ENCODE measurements at places on chromosomes 1 and 21. TPM values are rescaled to one million over a fixed set of nuclear protein-coding genes. Genes with fewer than 3 reads are reported as not detected.
A peak's percentile ranks its signal among the peaks of the same experiment; 100 is the strongest.

The RNU1-4 gene
- total RNA-seq, result 3,744 TPM

The SPATA46 gene
- total RNA-seq, result not detected

The EFNA4 gene
- total RNA-seq, result 5.3 TPM

The S100B gene
- total RNA-seq, result 1.5 TPM

The GSTM3 gene
- 3.2 TPM for total RNA-seq

DNA sequence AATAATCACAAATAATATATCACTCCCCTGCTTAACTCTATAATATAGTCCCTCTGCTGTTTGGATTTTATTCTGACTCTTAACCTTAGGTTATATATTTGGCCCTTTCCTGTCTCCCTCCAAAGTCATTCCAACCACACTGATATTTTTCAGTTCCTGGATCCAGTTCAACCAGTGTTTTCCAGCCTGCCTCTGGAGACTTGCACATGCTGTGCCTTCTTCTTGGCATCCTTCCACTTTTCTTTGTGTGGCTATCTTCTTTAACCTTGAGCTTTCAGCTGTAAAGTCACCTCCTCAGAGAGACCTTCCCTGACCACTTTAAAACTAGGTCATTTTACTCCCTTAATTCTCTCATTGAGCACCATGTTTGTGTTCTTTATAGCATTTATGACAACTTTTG is 19.4 kb downstream of the CERS2 start:
- no peak for DNase-seq

GRCh38 chr1:63912643-63913042 is 138.8 kb downstream of the ROR1 start:
- no peak for DNase-seq

GRCh38 chr1:201059871-201060555 is 36.5 kb upstream of the KIF21B start:
- no peak for DNase-seq

DNA sequence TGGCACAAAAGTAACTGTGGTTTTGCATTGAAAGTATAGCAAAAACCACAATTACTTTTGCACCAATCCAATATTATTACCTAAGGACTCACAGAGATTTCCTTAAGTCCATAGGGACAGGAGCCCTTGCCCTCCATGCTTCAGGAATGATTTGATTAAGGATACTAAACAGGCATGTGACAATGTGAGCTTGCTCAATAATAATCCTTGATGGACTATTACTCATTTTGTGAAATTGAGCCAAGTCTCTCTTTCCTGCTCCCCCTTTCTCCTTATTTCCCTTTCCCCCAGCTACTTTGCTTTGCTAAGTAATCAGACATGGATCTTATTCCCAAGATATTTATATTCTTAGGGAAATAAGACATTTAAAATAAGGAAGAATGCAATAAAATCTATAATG is 21.6 kb upstream of the RGL1 start:
- DNase-seq, result no peak

GRCh38 chr1:46444466-46444865 is 45.2 kb upstream of the DMBX1 start:
- no peak for DNase-seq

DNA sequence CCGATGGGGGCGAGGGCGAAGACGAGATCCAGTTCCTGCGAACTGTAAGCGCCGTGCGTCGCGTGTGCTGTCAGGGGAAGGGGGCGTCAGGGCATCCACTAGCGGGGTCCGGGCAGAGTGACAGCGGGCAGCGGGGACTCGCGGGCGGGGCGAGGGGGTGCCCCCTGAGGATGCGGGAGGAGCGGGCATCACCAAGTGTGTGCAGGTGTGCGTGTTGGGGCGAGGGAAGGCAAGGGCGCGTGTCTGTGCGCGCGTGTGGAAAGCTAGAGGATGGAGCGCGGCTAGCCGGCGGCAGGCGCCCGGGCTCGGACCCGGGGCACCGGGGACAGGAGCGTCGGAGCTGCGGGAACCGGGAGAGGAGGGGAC is 525 bp downstream of the RYR2 start:
- no peak for DNase-seq

- DNase-seq, result no peak
Measured at GRCh38 chr1:31732343-31732742, 28.5 kb upstream of the COL16A1 start.

GRCh38 chr1:113941245-113941559 is 12.1 kb downstream of the HIPK1 start:
- DNase-seq, result no peak

GRCh38 chr1:214143006-214143992 is 137.7 kb upstream of the SMYD2 start:
- no peak for DNase-seq

DNA sequence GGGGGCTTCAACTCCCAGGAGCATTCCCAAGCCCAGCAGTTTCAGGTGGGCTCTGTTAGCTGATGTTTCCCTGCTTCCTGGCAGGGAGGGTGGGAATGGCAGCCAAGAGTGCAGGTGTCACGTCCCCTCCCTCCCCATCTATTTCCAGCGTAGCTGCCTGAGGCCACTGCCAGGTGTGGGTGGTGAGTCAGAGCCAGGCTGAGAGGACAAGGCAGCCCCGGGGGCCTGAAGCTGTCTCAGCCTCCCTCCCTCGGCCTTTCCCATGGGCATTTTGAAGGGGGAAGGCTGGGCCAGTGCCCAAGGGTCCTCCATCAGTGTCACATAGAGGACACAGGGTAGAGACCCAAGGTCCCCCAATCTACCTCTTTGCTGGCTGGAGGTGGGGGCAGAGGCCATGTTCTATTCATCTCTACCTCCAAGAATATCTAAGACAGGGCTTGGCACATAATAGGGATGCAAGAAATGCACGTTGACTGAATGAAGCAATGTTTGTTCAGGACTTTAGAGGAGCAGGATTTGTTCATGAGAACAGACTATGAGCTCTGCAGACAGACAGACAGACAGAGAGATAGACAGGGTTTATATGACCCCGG is 34.4 kb upstream of the ID3 start:
- no peak for DNase-seq

GRCh38 chr1:67582625-67583461 is 102.2 kb upstream of the GADD45A start:
- DNase-seq, result no peak

- DNase-seq, result peak; percentile 85
Measured at GRCh38 chr1:15975358-15975804, 520 bp downstream of the ZBTB17 start.

DNA sequence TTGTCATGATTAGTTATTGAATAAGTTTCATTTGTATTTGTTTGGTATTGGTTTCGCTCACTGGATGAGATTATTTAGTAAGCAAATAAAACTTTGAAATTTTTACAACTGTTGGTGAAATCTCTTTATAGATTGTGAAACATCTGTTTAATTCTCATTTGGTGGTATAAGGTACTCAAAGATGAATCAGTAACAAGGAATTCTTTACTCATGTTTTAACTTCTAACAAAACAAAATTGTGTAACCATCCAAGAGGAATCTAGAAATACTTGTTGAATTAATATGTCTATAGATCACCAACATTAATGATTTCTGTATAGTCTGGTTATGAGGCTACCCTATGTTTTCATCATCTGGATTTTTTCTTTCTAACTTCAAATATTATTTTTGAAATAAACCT is 62.8 kb upstream of the USP25 start:
- no peak for DNase-seq

- no peak for DNase-seq
Measured at GRCh38 chr1:118247593-118247992, 62.6 kb upstream of the SPAG17 start.
